ENCODE measurements at places on chromosomes 1 and 21. TPM values are rescaled to one million over a fixed set of nuclear protein-coding genes. Genes with fewer than 3 reads are reported as not detected.

DNA sequence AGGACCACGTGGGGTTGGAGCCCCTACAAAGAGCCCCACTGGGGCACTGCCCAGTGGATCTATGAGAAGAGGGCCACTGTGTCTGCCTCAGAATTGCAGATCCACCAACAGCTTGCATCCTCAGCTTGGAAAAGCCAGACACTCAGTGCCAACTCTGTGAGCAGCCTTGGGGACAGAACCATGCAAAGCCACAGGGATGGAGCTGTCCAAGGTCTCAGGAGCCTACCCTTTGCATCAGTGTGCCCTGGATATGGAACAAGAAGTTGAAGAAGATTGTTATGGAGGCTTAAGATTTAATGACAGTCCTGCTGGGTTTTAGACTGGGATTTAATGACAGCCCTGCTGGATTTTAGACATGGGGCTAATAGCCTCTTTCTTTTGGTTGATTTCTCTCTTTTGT, 1670.9 kb downstream of the PLA2G4A start:
- H3K4me3 ChIP-seq: no peak overlapping the region
- H3K27me3 ChIP-seq: no peaks in the 10 kb centered on the region
- no peaks in the 10 kb centered on the region for H3K4me1 ChIP-seq
- no peak overlapping the region for H3K27ac ChIP-seq

- no peaks in the 10 kb centered on the region for H3K27me3 ChIP-seq
- no peak overlapping the region for H3K27ac ChIP-seq
- H3K4me1 ChIP-seq: peaks cover 21% of the 10 kb centered on the region
Observed at GRCh38 chr1:198494139-198494538, 46.3 kb downstream of the ATP6V1G3 start.

F3 gene
- total RNA-seq: 50.8 TPM

- H3K4me1 ChIP-seq: no peaks in the 10 kb centered on the region
- H3K27ac ChIP-seq: no peak overlapping the region
- no peak for DNase-seq
- H3K4me3 ChIP-seq: no peak overlapping the region
Observed at GRCh38 chr21:29293495-29293894, 5.2 kb upstream of the BACH1 start.

DNA sequence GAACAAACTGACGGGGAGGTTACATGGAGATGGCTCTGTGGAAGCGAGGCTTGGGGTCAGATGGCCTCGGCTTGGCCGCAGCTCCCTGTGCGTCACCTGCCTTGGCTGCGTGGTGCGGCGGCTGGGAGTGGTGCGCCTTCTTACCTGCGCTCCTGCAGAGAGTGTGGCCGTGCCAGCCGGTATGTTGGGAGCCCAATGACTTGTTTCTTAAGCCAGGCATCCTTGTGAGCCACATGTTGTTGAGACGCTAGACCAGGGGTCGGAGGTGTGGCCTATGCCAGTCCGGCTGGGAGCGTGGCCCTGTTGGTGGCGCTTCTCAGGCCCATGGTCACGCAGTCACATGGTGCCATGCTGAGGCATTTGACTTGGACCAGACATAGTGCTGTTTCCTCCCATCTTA, 10.5 kb downstream of the SLX9 start:
- no peak for DNase-seq
- no peak overlapping the region for H3K27ac ChIP-seq
- H3K4me3 ChIP-seq: no peak overlapping the region
- peaks cover 8% of the 10 kb centered on the region for H3K36me3 ChIP-seq

- no peak overlapping the region for H3K4me3 ChIP-seq
- H3K27ac ChIP-seq: no peak overlapping the region
- no peaks in the 10 kb centered on the region for H3K36me3 ChIP-seq
- DNase-seq: peak; percentile 71
Observed at GRCh38 chr21:36097427-36098181, 27.8 kb downstream of the CBR1 start.

ITLN2 gene
- not detected for total RNA-seq

DNA sequence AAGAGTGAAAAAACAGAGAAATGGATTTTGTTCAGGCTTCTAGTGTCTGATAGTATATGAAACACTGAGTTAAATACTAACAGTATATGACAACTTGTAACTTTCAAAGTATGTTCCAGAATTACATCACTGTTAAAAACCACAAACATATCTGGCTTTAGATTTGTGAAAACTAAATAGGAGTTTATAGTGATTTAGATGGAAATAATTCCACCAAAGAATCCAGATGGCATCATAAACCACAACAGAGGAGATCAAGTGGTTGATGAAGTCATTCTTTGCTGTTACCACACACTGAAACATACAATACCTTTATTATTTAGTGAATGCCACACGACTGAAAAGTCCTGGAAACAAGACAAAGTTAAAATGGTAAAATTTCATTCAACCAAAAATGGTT, 37.2 kb downstream of the ALG14 start:
- H3K4me1 ChIP-seq: peaks cover 16% of the 10 kb centered on the region
- no peaks in the 10 kb centered on the region for H3K27me3 ChIP-seq
- DNase-seq: peak; percentile 94
- no peak overlapping the region for H3K4me3 ChIP-seq

DNA sequence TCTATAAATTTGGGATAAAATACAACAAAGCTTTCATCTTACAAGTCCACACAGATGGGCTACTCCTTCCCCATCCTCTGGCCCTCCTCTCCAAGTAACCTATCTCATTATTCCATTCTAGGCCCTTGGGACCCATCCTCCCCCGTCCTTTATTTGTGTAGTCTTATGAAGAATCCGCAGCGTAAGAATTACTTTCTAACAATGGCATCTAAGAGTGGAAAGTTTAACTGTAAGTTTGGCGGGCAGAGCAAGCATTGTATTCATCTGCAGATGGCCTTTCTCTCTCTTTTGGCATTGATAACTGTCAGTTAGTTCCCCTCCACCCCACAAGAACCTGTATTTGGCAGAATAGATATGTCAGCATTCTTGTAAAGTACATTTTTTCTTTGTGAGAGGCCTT, 91.9 kb upstream of the TSPAN2 start:
- H3K4me3 ChIP-seq: no peak overlapping the region
- no peak for DNase-seq
- no peaks in the 10 kb centered on the region for H3K36me3 ChIP-seq
- H3K27ac ChIP-seq: no peak overlapping the region

DNA sequence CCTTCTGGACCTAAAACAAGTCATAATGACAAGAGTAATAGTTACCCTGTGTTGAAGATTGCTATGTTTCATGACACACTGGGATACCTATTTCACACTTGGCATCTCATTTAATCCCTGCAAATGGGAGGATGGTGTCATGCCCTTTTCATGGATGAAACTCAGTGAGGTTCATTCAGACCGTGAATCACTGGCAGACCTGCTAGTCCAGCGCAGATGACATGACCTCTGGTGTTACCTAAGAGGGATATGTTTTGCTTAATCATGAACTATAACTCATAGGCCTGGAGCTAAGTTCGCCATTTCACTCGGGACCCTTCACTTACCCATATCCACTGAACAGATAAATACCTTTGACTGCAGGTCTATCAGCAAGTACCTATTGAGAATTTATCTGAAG, 286.6 kb upstream of the FMN2 start:
- no peak overlapping the region for H3K27ac ChIP-seq
- no peaks in the 10 kb centered on the region for H3K36me3 ChIP-seq

- no peaks in the 10 kb centered on the region for H3K27me3 ChIP-seq
- no peak overlapping the region for H3K27ac ChIP-seq
- no peak for DNase-seq
Observed at GRCh38 chr1:70583522-70583921, 172.5 kb downstream of the CTH start.

SFN gene
- under 0.01 TPM for total RNA-seq

H6PD gene
- 24.4 TPM for total RNA-seq

- no peak overlapping the region for H3K4me3 ChIP-seq
- H3K4me1 ChIP-seq: no peaks in the 10 kb centered on the region
- no peaks in the 10 kb centered on the region for H3K27me3 ChIP-seq
- DNase-seq: no peak
- H3K36me3 ChIP-seq: no peaks in the 10 kb centered on the region
- no peak overlapping the region for H3K27ac ChIP-seq
Observed at GRCh38 chr1:218397752-218398339, 52.7 kb downstream of the TGFB2 start.

GRCh38 chr1:78779831-78780230, 130.2 kb downstream of the IFI44 start:
- no peaks in the 10 kb centered on the region for H3K27me3 ChIP-seq
- no peak overlapping the region for H3K4me3 ChIP-seq
- no peaks in the 10 kb centered on the region for H3K4me1 ChIP-seq
- H3K27ac ChIP-seq: no peak overlapping the region
- peak; percentile 59 for DNase-seq

DNA sequence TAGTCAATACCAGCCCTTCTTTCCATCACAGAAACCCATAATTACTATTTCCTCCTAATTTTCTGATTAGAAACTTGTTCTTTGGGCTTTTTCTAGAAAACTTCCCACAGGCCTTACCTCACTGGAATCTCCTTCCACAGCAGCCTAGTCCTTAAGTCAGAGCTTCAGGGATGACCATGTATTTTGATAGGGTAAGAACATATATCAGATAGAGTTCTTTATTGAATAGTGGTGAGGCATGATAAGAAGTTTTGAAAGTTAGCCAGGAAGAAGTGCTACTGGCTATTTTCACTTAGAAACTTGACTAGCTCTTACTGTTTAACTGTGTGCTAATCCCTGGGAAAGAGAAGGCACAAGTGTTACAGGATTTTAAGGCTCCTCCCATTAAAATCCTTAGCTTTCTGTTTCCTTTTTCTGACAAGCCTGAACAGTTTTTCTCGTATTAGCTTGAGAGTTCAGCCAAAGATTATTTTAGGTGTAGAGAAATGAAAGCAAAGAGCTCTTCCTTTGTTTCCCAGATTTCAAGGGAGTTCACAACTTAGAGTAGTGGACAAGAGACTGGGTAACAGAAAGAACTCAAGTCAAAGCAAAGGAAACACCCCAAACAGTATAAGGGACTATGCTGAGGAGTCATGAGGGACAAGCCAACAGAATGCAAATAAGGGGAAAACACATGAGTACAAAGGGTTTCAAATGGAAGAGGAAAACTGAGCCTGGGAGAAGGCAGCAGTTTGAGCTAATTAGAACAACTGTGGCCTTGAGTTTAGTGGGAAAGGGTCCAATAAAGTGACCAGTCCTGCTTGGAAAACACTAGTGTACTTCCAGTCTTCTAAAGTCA, 37.2 kb upstream of the AIM2 start:
- H3K27me3 ChIP-seq: no peaks in the 10 kb centered on the region
- H3K4me3 ChIP-seq: no peak overlapping the region
- no peaks in the 10 kb centered on the region for H3K4me1 ChIP-seq
- H3K27ac ChIP-seq: no peak overlapping the region
- DNase-seq: no peak

DNA sequence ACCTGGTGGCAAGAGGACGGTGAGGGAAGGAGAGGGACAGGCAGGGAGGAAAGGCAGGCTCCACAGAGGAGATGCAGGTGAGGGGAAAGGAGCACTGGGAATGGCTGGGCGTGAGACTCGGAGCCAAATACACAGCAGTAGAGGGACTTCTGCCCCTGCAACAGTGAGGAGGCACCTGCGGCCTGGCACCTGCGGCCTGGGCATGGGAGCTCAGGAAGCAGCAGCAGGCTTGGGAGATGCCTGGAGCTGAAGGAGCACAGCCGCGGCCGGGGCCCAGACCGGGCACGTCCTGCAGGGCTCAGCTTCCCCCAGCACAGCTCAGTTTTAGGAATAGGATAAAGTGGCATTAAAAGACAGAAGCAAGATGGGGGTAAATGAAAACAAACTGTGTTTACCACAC, 20.9 kb upstream of the TSPEAR start:
- no peak for DNase-seq
- no peaks in the 10 kb centered on the region for H3K4me1 ChIP-seq
- H3K36me3 ChIP-seq: no peaks in the 10 kb centered on the region
- H3K27ac ChIP-seq: no peak overlapping the region
- no peaks in the 10 kb centered on the region for H3K27me3 ChIP-seq
- no peak overlapping the region for H3K4me3 ChIP-seq

- H3K27ac ChIP-seq: peak overlapping the region; percentile 25
- peaks cover 2% of the 10 kb centered on the region for H3K4me1 ChIP-seq
- H3K4me3 ChIP-seq: peak overlapping the region; percentile 39
- DNase-seq: no peak
Observed at GRCh38 chr1:24926563-24927249, 3.4 kb downstream of the RUNX3 start.

COP1 gene
- total RNA-seq: 43.1 TPM

DNA sequence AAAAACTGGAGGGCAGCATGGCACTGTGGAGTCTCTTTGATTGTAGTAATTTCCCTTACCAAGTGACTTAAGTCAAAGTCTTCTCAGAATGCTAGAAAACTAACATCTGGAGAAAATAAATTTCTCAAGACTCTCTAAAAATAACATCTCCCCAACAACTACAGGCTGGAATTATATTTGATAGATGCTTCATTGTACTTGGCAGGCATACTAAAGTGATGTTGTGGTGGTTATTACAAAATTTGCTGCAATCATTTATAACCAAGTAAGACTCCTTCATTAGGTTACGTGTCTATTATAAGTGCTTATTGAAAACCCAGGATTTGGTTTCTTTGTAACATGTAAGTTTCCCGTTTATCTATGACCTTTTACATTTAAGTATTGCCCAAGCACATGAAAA, 132.9 kb upstream of the NRIP1 start:
- H3K27me3 ChIP-seq: no peaks in the 10 kb centered on the region
- peak; percentile 30 for DNase-seq
- no peaks in the 10 kb centered on the region for H3K36me3 ChIP-seq
- H3K4me1 ChIP-seq: no peaks in the 10 kb centered on the region

ADGRL2 gene
- 61.4 TPM for total RNA-seq

JAM2 gene
- 2.1 TPM for total RNA-seq

CSF3R gene
- total RNA-seq: under 0.01 TPM

- peaks cover 6% of the 10 kb centered on the region for H3K4me1 ChIP-seq
- no peaks in the 10 kb centered on the region for H3K36me3 ChIP-seq
- H3K27me3 ChIP-seq: no peaks in the 10 kb centered on the region
- H3K27ac ChIP-seq: no peak overlapping the region
Observed at GRCh38 chr1:20150969-20151368, 11.8 kb downstream of the PLA2G2F start.

- no peak overlapping the region for H3K27ac ChIP-seq
- H3K27me3 ChIP-seq: peaks cover 29% of the 10 kb centered on the region
- no peak for DNase-seq
- H3K36me3 ChIP-seq: no peaks in the 10 kb centered on the region
- H3K4me3 ChIP-seq: no peak overlapping the region
Observed at GRCh38 chr1:55018395-55018794, 19.7 kb downstream of the BSND start.

GRCh38 chr21:42937960-42938605, 12.7 kb upstream of the ERVH48-1 start:
- H3K4me3 ChIP-seq: no peak overlapping the region
- peak; percentile 35 for DNase-seq
- H3K4me1 ChIP-seq: peaks cover 3% of the 10 kb centered on the region
- H3K36me3 ChIP-seq: no peaks in the 10 kb centered on the region
- no peak overlapping the region for H3K27ac ChIP-seq
- H3K27me3 ChIP-seq: no peaks in the 10 kb centered on the region

DNA sequence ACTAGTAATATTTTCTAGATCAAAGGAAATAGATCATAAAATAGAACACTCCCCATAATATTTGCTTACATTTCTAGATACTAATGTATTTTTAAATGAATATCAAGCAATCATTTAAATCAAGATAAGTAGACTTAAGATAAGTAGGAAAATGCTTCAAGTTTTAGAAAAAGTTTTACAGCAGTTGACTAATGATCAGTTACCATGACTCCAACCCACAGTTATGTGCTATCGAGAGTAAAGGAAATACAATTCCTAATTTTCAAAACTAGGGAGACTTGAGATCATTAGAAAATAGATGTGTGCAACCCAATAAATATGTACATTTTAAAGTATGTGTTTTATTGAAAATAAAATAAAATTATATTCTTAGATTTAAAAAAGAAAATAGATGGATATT, 95.0 kb downstream of the DENND1B start:
- H3K4me1 ChIP-seq: no peaks in the 10 kb centered on the region
- H3K36me3 ChIP-seq: no peaks in the 10 kb centered on the region
- no peak overlapping the region for H3K4me3 ChIP-seq
- H3K27ac ChIP-seq: no peak overlapping the region
- DNase-seq: no peak

CCDC181 gene
- total RNA-seq: 0.66 TPM

PPT1 gene
- 41.0 TPM for total RNA-seq

All from fibroblast of lung (primary cell).